ENCODE measurements at places on chromosomes 1 and 21. TPM values are rescaled to one million over a fixed set of nuclear protein-coding genes. Genes with fewer than 3 reads are reported as not detected.

Gene NPHP4
- 5.2 TPM for total RNA-seq

Gene AGT
- total RNA-seq = 10.4 TPM

Gene OR6P1
- not detected for total RNA-seq

Gene CCSAP
- 5.2 TPM for total RNA-seq

Gene CLCNKB
- total RNA-seq = not detected

Gene TMEM269
- 0.52 TPM for total RNA-seq

Gene SFN
- not detected for total RNA-seq

Gene CDC73
- total RNA-seq = 25.6 TPM

Gene CDC7
- total RNA-seq = 9.4 TPM

Gene PIK3R3
- total RNA-seq = 13.0 TPM

Gene MROH9
- total RNA-seq = not detected

Gene KCNN3
- total RNA-seq = 3.7 TPM

Gene FAM177B
- total RNA-seq = not detected

Gene IL20
- total RNA-seq = not detected

Gene LHX8
- total RNA-seq = not detected

Gene IL24
- not detected for total RNA-seq

Gene NPPA
- 4.2 TPM for total RNA-seq
